ENCODE measurements at places on chromosomes 2 and 18. TPM values are rescaled to one million over a fixed set of nuclear protein-coding genes. Genes with fewer than 3 reads are reported as not detected.

The RAB11FIP5 gene
- total RNA-seq: 20.9 TPM

The PLEKHB2 gene
- total RNA-seq: 28.8 TPM

The CTAGE1 gene
- total RNA-seq: not detected

The MYO7B gene
- 0.54 TPM for total RNA-seq

The UPP2 gene
- not detected for total RNA-seq

The CLHC1 gene
- total RNA-seq: 2.1 TPM

The GCG gene
- total RNA-seq: not detected

The ZAP70 gene
- total RNA-seq: 0.94 TPM

The DQX1 gene
- not detected for total RNA-seq

The LNPK gene
- total RNA-seq: 42.1 TPM

The COLEC11 gene
- 0.22 TPM for total RNA-seq

The OSR1 gene
- total RNA-seq: 6.7 TPM

The ARHGAP28 gene
- 2.1 TPM for total RNA-seq

The ACP1 gene
- 63.1 TPM for total RNA-seq

Measured in psoas muscle (tissue), 8 donors.